ENCODE measurements at places on chromosomes 13 and 19.

DNA sequence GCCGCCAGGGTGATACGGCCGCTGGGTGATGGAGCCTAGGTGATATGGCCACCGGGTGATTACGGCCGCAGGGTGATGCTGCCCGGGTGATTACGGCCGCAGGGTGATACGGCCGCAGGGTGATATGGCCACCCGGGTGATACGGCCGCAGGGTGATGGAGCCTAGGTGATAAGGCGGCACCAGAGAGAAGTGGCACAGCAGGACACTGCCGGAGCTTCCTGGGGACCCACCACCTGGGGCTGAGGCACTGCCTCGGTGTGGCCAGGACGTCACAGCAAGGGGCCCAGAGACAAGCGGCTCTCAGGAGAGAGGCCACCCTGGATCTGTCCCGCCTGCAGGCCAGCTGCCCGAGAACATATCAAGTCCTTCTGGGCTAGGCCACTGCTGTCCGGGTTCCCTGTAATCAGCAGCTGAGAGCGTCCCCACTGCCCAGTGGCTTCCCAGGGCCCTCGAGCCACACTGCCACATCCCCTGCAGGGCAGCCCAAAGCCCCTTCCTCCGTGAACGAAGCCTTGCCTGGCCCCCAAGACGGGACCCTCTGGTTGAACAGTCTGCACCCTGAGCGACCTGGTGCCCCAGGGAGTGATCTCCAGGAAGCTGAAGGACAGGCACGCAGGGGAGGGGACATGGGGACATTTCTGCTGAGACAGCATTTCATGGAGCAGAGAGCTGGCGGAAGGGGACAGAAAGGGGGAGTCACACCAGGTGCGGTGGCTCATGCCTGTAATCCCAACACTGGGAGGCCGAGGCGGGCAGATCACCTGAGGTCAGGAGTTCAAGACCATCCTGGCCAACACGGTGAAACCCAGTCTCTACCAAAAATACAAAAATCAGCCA is 22.1 kb downstream of the ZNF787 start:
- DNase-seq = no peak

DNA sequence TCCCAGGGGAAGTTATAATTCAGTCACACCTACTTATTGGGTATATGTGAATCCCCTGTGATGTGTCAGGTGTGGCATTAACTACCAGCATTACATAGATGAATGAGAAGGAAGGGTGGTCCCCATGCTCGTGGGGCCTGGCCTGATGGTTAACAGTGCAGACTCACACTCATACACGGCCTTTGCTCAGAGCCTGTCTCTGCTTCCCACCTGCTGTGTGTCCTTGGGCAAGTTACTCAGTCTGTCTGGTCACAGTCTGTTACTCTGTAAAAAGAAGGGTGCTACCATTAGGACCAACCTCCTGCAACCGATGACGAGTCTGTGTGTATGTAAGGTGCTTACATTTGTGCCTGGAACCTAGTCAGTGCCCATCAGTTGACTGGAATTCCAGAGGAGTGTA is 23.8 kb downstream of the SAFB start:
- DNase-seq = no peak

DNA sequence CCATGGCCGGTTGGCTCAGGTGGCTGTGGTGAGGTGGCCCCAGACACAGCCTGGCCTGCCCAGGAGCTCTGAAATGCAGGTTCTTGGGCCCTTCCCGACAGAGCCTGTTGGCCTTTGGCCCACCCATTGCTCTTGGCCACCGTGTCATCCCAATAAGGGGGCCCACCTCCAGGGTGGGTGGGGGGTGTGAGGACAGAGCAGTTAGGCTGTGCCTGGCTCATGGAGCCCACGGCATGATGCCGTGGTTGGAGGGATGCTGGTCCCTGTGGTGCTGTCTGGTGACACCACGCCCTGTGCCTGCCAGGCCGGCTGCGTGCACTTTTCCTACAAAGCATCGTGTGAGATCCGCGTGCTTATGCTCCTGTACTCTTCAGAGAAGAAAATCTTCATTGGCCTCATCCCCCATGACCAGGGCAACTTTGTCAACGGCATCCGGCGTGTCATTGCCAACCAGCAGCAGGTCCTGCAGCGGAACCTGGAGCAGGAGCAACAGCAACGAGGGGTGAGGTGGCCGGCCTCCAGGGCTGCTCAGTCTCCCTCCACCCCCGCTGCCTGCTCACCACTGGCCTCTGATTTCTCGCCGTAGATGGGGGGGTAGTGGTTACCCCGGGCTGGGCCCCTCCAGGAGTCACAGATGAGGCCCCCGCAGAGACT is 7.6 kb downstream of the PNKP start:
- DNase-seq = no peak

DNA sequence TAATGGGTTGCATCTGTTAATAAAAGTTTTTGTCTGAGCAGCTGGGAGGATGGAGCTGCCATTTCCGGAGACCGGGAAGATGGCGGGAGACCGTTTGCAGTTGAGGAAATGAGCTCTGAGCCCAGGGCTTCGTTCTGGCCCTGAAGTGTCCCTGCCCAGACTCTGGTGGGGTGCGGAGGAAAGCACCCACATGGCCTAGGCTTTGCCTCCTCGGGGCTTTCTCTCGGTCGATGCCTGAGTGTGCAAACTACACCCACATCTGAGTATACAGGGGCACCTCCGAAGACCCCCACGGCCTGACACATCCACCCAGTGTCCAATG is 15.6 kb upstream of the NANOS3 start:
- DNase-seq = no peak

DNA sequence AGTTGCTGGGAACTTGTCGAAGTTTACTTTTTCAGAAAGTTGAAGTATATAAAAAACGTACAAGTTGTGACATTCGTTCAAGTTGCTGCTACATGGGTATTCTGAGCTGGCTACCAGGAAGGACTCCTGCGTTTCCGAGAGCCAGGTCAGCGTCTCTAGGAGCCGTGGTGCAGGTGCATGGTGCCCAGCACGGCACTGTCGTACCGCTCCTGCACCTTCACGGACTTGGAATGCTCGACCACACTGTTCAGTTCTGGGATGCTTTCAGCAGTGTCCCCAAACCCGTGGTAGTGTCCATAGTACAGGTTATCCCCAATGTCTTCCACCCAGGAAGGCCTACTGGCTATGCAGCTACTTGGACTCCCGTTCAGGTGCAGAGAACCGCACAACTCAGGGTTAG is 35.4 kb downstream of the ANKRD10 start:
- no peak for DNase-seq

DNA sequence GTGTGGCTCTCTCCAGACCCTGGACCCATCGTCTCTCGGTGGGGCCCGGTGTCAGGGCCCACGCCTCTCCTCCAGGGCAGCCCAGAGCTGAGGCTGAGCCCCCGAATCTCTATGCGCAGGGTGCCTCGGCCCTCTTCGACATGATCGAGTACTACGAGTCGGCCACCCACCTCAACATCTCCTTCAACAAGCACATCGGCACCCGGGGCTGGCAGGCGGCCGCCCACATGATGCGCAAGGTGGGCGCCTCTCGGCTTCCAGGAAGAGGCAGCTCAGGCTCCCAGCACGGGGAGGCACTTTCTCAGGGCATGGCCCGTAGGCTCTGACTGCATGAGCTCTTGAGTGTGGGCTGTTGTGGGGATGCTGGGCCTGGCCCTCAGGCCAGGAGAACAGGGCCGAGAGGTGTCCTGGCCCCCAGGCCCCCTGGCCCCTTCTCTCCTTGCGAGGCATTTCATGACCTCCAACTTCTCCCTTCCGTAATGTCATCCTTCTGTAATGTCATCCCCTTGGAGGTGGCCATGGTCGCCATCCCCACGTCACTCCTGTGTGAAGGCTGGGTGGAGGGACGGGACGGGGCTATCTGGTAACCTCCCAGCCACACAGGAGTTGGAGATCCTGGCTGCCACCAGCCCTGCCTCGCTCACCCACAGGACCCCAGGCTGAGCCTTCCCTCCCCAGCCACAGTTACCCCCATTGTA is 19.4 kb downstream of the NKPD1 start:
- no peak for DNase-seq

DNA sequence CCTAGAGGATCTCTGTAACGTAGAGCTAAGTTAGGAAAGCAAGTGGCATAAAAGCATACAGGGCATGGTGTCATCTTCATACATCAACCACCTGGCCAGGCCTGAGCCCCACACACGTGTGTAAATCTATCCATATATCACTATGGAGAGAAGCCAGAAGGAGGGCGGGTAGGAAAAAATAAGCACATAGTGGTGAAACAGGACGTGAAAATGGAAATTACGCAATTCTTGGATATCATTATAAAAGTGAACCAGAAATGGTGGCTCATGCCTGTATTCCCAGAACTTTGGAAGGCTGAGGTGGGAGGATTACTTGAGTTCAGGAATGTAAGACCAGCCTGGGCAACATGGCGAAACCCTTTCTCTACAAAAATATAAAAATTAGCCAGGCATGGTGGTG is 43.4 kb downstream of the PDCD5 start:
- DNase-seq = no peak

DNA sequence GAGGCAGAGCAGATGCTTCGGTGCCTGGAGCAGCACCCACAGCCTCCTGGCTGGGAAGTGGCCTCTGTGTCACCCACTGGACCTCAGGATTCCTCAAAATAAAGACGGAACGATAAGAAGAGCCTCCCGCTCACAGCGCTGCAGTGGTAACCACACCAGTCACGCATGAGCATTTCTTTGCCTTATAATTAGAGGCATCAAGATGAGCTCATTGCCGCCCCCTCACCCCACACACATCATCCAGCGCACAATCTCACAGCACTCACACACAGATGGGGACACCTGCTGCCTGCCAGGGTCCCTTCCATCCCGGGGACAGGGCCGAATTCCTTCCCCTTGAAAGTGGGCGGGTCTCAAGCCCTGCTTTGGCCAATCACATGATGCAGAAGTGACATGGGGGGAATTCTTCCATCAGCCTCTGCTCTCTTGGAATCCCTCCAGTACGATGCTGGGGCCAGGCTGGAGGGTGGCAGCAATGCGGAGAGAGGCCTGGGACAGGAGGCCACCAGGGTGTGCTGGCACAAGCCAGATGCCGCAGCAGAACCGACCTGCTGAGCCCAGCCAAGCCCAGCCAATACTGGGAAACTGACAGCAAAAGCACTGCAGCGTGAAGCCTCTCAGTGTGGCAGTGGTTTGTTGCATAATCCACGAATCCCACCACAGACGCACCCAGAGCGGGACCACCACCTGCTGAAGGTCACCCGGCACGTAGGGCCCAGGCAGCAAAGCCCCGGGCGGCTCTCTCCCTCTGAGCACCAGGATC is 16.0 kb downstream of the PIP5K1C start:
- DNase-seq = no peak

All from AML-193 (cell line).